Cortex of kidney (tissue), 1 donor: ENCODE measurements at places on chromosomes 2 and 18.

DNA sequence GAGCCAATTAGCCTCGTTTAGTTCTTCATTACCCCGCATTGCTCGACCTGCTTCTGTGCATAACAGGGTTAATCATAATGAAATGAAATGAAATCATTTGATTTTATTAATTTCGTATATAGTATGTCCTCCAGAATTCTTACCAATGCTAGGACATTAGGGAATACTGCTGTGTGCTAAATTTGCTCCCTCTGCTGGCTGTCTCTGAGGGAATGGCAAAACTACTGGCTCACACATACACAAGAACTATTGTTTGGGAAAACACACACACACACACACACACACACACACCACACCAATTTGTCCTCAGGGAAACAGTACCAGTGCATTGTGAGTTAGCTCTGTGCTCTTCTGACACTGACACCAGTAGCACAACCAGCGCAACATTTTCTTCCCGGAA is 273.3 kb upstream of the TCF4 start:
- no peak for DNase-seq

DNA sequence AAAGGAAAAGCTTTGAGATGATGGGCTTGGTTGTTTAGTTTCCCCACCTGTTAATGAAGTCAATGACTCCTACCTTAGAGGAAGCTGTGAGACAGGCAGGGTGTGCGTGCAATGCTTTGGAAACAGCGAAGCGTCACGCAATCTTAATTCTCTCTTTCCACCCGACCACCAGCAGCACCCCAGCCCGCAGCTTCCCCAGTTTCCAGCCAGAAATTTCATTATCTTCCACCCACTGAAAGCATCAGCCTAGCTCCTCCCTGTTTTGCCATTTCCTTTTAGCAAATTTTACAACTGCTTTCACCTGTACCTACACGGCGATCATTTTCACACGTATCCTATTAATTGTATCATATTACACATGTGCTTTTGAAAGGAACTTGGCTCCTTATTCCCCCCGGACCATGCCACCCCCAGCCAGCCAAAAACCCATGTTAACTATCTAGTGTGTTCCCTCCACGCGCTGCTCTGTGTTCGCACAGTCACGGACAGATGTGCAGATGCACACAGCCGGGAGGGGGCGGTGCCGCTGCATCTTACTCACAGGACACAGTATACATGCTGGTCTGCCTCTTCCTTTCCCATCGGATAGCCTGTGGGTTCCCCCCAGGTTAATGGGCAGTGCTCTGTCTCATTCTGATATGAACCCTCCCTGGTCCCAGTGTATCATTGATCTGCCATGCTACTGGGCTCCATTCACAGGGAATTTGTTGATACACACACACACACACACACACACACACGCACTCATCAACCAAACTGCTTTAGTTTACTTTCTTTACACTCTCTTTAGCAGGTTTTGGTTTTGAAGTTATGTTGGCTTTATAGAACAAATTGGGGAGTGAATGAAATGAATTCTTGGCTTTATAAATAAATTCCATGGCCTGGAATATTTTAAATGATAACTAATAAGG is 22.4 kb downstream of the CYP27C1 start:
- DNase-seq = no peak

GRCh38 chr2:101011152-101011551 is 9.1 kb downstream of the RPL31 start:
- no peak for DNase-seq

DNA sequence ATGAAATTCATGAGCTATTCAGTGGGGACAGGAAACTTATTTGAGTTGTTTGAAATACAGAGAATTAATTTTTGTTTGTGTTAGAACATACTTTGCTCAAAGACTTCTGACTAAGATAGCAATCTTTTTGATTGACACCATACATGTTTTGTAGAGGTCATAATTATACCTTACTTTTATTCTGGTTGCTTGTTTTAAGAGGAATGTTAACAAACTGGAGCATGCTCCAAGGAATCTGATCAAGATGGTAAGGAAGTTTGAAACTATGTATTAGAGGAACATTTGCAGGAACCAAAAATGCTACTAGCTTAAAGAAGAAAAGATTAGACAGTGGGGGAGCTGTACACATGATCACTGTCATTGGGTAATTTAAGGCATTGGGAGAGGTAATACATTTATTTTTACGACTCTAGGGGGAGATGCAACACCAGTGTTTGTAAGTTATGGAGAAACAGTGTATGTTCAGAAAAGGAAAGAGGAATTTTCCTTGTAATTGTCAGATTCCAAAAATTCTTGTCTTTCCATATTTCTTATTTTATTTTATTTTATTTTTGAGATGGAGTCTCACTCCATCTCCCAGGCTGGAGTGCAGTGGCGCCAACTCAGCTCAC is 8.0 kb downstream of the AGFG1 start:
- DNase-seq = no peak
